ENCODE measurements at places on chromosomes 12 and 14. TPM values are rescaled to one million over a fixed set of nuclear protein-coding genes. Genes with fewer than 3 reads are reported as not detected.
A peak's percentile ranks its signal among the peaks of the same experiment; 100 is the strongest.

PROX2 gene
- not detected for total RNA-seq

GALNT6 gene
- 19.1 TPM for total RNA-seq

SERPINA5 gene
- 1.5 TPM for total RNA-seq

DNA sequence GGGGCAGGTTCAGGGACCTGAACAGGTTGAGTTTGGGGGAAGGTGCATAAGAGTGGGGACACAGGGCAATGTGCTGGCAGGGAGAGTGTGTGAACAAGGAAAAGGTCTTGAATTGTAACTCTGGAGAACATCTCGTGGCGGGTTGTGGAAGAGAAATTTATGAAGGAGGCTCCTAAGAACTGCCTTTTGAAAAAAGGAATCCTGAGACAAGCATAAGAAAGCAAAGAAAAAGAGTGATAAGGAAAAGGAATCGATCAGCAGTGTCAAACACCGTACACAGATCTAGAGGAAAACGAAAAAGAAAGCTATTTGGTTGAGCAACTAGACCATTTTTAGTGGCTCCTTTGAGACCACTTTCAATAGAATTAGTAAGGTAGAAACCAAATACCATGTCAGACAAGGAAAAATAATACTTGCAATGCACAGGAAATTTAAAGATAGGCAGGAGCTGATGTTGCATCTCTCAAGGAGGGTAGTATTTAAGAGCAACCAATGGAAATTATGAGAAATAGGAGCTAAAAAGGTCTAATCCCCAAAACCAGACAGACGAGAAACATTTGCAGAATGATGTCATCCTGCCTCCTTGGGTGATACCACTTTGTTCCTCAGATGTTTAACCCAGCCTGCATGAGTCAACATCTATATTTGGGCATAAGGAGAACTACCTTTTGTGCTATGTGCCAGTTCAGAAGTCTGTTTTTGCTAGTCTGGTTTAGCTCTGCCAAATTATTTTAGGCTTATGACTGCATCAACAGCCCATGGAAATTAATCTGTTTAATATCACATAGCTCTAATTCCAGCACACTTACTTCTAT lies 64.5 kb upstream of the STK38L start:
- no peak for DNase-seq
- no peak overlapping the region for H3K27ac ChIP-seq
- H3K4me1 ChIP-seq, result peaks cover 3% of the 10 kb centered on the region
- H3K36me3 ChIP-seq, result no peaks in the 10 kb centered on the region
- H3K27me3 ChIP-seq, result no peaks in the 10 kb centered on the region

DNA sequence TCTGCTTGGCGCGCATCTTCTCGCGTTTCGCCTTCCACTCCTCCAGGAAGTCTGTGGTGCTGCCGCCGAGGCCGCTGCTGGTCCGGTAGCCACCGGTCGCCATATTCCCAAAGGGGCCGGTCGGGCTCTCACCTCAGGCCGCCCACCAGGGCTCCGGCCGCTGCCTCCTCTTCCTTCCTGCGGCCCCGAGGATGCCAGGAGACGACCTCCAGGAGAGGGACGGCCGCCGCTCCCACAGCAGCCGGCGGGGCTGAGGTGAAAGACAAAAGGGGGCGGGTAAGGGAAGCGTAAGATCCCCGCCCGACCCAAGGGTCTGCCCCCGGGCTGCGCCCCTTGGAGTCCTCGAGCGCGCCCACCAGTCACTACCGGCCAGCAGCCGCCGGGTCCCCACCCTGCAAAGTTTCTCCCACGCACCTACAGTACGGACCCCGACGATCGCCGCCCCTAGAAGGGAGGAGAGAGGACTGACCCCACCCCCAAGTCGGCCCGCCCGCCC lies 574 bp downstream of the PAWR start:
- H3K27ac ChIP-seq, result peak overlapping the region; percentile 47
- no peak for DNase-seq
- peak overlapping the region; percentile 81 for H3K4me3 ChIP-seq
- H3K36me3 ChIP-seq, result no peaks in the 10 kb centered on the region

- DNase-seq, result peak; percentile 62
- no peaks in the 10 kb centered on the region for H3K27me3 ChIP-seq
- H3K36me3 ChIP-seq, result peaks cover 19% of the 10 kb centered on the region
- no peaks in the 10 kb centered on the region for H3K4me1 ChIP-seq
- no peak overlapping the region for H3K27ac ChIP-seq
Observed at GRCh38 chr12:69240631-69240995, 1.2 kb downstream of the CPSF6 start.

DNA sequence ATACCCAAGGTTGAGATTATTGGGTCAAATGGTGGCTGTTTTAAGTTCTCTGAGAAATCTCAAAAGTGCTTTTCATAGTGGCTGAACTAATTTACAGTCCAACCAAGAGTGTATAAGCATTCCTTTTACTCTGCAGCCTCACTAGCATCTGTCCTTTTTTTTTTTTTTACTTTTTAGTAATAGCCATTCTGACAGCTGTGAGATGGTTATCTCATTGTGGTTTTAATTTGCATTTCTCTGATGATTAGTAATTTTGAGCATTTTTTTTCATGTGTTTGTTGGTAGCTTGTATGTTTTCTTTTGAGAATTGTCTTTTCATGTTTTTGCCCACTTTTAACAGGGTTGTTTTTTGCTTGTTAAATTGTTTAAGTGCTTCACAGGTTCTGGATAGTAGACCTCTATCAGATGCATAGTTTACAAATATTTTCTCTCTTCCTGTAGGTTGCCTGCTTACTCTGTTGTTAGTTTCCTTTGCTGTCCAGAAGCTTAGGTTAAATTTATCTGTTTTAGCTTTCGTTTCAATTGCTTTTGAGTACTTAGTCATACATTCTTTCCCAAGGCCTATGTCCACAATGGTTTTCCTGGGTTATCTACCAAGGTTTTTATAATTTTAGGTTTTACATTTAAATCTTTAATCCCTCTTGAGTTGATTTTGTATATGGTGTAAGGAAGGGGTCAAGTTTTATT lies 881.3 kb upstream of the SEL1L start:
- no peaks in the 10 kb centered on the region for H3K36me3 ChIP-seq
- H3K4me1 ChIP-seq, result no peaks in the 10 kb centered on the region
- H3K4me3 ChIP-seq, result no peak overlapping the region
- H3K27ac ChIP-seq, result no peak overlapping the region
